ENCODE measurements at places on chromosomes 2 and 18.
A peak's percentile ranks its signal among the peaks of the same experiment; 100 is the strongest.

- no peak for DNase-seq
These were observed 147.3 kb upstream of the DLX2 start for GRCh38 chr2:172249986-172250385.

DNA sequence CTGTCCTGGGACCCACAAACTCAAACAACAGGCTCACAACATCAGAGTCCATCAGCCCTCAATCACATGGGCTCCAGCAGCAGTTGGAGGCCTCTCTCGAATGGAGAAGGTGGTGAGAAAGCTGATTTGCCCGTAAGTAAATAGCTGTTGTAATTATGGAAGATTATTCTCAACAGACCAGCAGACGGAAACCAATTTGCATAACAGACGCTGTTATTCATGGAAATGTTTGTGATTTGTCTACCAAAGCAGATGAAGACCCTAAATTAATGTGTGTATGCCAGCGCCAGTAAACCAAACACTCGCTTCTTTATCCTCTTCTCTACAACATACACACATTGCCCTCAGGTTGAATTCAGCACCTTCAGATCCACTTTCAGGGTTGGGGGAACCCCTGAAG, 23.4 kb upstream of the GALNT14 start:
- DNase-seq: no peak

- no peak for DNase-seq
These were observed 67.8 kb downstream of the ABCG8 start for GRCh38 chr2:43906448-43907109.

GRCh38 chr2:158998551-158999248, 30.3 kb downstream of the TANC1 start:
- DNase-seq: no peak

- no peak for DNase-seq
These were observed 103.5 kb upstream of the TRIB2 start for GRCh38 chr2:12613137-12613835.

- DNase-seq: no peak
These were observed 324.0 kb downstream of the TXNL1 start for GRCh38 chr18:56314396-56314795.

GRCh38 chr18:23231340-23232021, 96.2 kb downstream of the CABLES1 start:
- DNase-seq: peak; percentile 59

DNA sequence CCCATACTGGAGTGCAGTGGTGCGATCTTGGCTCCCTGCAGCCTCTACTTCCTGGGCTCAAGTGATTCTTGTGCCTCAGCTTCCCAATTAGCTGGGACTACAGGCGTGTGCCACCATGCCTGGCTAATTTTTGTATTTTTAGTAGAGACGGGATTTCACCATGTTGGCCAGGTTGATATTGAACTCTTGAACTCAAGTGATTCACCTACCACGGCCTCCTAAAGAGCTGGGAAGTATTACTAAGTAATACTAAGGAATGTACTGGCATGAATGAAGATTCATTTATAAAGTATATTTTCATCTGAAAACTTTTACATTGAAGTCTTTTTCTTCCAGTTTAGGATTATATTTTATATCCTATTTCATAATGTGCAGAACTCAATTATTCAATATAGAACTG, 38.1 kb downstream of the NUP35 start:
- no peak for DNase-seq

GRCh38 chr2:61272421-61273070, 110.6 kb downstream of the C2orf74 start:
- no peak for DNase-seq

- DNase-seq: peak; percentile 14
These were observed 30.1 kb downstream of the MROH2A start for GRCh38 chr2:233807966-233808935.

GRCh38 chr2:170525566-170525900, 189.6 kb upstream of the SP5 start:
- DNase-seq: no peak

- DNase-seq: no peak
These were observed 241.9 kb upstream of the SLC14A2 start for GRCh38 chr18:45373286-45373880.

DNA sequence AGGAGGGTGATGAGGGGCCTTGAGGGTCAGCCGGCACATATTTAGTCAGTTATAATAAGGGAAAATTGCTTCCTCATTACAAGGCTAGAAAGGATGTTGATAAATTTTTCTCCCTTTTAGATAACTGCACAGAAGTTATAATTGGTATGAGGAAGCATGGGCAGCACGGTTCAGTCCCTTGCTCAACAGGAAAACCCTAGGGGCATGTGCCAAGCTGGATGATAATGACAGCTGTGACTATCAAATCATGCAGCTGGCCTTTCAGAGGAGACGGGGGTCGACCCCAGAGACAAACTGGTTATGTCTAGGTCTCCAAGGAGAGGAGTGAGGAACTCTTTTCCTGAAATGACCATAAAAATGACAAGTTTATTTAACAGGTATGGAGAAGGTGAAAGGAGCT, 448.1 kb upstream of the VRK2 start:
- no peak for DNase-seq

- no peak for DNase-seq
These were observed 10.8 kb upstream of the MYO1B start for GRCh38 chr2:191234376-191234775.

DNA sequence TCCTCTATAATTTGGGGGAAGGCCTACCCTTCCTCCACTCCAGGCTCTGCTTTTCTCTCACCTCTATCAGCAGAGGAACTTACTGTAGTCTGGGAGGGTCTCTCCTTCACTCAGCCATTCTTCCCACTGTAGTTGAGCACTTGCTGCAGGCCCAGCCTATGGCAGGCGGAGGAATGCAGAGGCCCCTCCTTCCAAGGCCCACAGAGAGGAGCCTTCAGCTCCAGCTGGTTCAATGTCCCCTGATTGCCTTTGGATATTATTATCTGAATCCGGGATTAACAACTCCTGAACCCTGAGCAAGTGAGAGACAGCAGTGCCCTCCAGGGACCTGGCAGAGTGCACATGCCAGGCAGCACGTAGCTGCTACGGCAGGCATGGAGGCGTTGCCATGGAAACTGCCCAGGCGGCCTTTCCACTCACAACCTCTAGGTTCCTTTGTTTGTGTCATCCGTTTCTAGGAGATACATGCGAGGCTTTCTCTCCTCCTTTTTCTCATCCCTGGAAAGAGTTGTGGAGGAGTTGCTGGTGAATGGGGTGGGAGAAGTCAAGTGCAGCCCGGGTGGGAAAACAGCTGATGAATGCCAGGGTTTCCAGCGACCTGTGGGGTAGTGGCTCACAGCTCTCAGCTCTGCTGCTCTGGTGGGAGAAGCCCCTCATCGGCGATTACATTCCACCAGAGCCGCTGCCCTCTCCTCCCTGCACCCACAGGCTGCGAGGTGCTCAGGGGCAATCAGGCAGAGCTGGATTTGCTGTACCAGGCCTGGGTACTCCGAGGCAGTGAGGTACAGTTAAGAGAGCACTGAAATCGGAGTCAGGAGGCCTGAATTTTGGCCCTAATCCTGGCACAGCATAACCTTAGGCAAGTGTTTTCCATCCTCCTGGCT, 55.3 kb upstream of the HK2 start:
- DNase-seq: no peak

DNA sequence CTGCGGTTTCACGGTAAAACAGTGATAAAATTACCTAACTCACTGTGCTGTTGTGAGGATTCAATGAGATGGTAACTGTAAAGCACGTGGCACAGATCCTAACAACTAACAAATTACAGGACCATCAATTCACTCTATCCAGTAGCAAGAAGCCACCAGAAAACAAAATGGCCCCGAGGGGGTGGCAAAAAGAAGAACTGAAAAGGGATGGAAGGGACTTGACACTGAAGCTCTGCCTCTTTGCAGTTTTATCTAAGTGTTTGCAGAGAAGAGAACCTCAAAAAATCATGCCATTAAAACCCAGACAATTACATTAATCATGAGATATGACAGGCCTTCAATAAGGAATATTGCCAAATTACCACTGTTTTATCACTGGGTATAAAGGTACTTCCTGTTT, 46.7 kb downstream of the IRS1 start:
- DNase-seq: no peak

GRCh38 chr2:191626497-191627151, 51.3 kb upstream of the NABP1 start:
- DNase-seq: no peak

- no peak for DNase-seq
These were observed 61.3 kb downstream of the LONRF2 start for GRCh38 chr2:100260712-100261620.

DNA sequence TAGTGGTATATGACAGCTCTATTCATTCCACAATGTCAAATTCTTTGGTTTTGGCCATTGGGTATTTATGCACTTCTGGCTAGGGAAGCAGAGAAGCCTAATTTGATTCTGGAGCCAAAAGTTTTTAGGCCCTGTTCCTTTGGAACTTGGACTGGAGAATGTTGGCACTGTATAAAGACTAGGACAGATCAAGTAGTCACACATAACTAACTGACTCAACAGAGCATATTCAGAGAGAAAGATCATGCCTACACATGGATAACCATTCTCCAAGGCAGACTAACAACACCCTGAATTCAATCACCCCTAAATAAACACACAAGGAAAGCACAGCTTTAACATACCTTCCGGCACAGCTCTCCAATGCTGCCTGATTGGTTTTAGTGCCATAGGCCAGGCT, 62.9 kb downstream of the ARHGAP15 start:
- DNase-seq: no peak

DNA sequence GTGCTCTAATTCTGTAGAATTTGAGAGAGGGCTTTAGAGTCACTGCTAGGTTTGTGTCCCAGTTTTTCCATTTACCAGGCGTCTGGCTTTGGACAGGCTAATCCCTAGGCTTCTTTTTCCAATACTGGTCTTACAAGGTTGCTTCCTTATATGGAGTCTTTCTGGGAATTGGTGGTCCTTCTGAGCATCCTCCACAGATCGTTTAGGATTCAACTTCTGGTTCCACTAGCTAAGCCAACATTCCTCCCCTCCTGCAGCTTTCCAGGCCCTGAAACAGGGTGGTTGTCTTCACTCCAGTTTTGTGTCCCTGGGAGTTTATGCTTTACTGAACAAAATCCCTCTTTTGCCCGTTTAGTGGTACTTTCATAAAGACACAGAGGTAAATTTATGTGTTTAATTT, 170.6 kb downstream of the CERS6 start:
- DNase-seq: no peak

DNA sequence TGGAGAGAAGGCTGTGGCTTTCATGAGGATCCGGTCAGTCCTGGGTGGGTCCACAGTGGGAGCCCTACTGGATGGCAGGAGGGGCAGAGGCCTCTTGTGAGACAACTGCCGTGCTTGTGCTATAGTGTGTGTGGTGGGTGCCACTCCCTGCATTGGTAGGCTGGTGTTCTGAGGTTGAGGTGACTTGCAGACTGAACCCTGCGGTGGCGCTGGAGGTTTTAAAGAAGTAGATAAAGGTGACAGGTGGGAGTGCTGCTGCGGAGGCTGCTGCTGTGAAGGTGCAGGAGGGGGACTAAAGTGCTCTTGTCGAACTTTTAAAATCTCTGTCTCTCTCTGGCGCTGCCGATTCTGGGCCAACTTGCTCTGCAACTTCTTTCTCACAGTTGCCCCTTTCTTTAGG, 29.7 kb downstream of the INO80D start:
- no peak for DNase-seq

DNA sequence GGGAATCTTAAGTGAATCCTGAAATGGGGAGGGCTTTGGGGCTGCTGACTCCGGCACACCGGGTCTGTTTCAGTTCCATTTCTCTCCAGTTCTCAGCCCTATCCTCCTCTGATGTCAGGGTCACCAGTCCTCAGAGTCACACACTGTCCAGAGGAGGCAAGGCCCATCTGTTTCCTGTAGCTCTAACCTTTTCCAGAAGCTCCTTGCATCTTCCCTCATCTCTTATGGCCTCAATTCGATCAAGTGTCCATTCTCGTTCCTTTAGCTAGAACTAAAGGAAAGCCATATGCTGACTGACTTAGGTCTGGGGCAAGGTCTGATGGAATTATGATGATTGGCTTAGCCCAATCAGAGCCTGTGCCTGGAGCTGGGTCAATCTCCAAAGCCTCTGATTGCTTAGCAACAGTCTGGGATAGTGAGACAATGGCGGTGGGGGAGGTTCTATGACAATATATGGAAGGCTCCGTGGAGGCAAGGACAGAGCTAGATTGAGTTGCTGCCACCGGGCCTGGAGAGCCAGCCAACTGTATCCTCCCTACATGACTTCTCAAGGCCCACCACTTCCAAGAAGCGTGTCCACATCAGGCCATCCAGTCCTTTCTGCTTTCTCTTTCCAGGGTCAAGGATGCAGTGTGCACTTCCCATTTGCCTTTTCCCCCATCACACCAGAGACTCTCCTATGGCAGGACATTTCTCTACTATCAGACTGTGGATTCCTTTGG, 5.2 kb downstream of the ANKRD53 start:
- peak; percentile 4 for DNase-seq

DNA sequence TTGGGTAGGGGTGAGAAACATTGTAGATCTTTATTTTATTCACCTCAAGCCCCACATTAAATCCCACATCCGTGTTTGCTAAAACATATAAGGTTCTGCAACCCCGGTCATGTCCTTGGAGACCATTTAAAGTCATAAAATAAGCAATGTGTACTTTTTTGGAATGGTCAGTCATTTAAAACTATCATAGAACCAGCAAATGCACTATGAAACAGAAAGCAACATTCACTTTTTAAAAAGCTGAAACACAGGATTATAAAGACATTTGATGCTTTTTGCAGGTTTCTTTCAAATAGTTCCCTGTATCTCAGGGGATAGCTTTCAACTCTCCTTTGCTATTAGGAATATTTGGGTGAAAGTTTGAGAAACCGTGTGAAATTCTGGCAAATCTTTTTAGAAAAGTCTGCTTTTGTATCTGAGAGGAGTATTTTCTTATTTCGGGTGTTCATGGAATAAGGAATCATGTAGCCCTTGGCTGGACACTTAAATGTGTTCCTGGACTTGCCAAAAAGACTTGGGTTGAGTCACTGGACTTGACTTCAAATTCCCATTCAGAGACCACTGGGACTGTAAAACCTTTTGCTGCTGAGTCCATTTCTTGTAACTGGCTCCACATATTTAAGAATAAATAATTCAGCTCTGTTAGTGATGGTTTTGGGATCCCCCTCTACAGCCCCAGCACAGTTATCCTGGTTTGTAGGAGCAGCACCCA, 5.9 kb upstream of the CETN1 start:
- no peak for DNase-seq

- no peak for DNase-seq
These were observed 49.2 kb upstream of the ASPRV1 start for GRCh38 chr2:70010576-70011111.

- no peak for DNase-seq
These were observed 96.7 kb downstream of the ZNF516 start for GRCh38 chr18:76398295-76398694.

GRCh38 chr2:2333076-2333475, 2.0 kb upstream of the MYT1L start:
- DNase-seq: no peak
